ENCODE measurements at places on chromosomes 12 and 14. TPM values are rescaled to one million over a fixed set of nuclear protein-coding genes. Genes with fewer than 3 reads are reported as not detected.

Gene FANCM
- total RNA-seq = 3.5 TPM

Gene ATXN7L3B
- 21.0 TPM for total RNA-seq

Gene ITGA7
- total RNA-seq = 89.7 TPM

Gene RAD9B
- not detected for total RNA-seq

Gene KCNA1
- total RNA-seq = under 0.01 TPM

Gene ANKS1B
- 10.9 TPM for total RNA-seq

Gene GALC
- total RNA-seq = 21.3 TPM

Gene SIX4
- total RNA-seq = 4.0 TPM

Gene CHFR
- total RNA-seq = 19.7 TPM

Gene ADIPOR2
- 24.5 TPM for total RNA-seq

Gene CFAP73
- not detected for total RNA-seq

Gene CMA1
- total RNA-seq = not detected

Gene AMN1
- total RNA-seq = 5.6 TPM

Gene SERPINA10
- not detected for total RNA-seq

Gene SBNO1
- 13.2 TPM for total RNA-seq

Gene DIO3
- 1.2 TPM for total RNA-seq

Gene FAM186B
- total RNA-seq = 0.06 TPM

Gene FOXA1
- total RNA-seq = not detected

Gene GLIPR1L1
- total RNA-seq = not detected

Gene STAC3
- 0.20 TPM for total RNA-seq

Gene ETNK1
- 17.0 TPM for total RNA-seq

Gene FBLN5
- total RNA-seq = 124 TPM

Gene DNAL1
- 5.1 TPM for total RNA-seq

Gene KCNK10
- total RNA-seq = not detected

All from cardiac ventricle fibroblast (primary cell).